NCI-H2029 (cell line): ENCODE measurements at places on chromosomes 16 and 17.

DNA sequence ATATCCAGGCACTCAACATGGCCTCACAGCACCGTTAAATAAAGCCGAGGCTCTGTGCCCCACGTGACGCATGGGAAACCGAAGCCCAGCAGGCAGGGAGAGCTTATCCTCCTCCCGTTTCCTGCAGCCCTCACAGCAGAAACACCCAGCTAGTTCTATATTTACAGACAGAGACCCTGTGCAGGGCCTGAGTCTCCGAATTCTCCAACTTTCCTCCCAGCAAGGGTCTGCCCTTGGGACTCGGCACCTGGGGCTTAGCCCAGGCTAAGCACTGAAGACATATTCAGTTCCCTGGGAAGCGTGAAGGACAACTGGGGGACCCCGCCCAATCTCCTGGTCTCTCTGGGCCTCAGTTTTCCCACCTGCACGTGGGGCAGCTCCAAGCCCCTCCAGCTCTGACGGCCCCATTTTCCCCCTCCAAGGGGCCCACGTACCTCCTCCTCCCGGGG is 29.2 kb downstream of the TRPV3 start:
- DNase-seq, result no peak

DNA sequence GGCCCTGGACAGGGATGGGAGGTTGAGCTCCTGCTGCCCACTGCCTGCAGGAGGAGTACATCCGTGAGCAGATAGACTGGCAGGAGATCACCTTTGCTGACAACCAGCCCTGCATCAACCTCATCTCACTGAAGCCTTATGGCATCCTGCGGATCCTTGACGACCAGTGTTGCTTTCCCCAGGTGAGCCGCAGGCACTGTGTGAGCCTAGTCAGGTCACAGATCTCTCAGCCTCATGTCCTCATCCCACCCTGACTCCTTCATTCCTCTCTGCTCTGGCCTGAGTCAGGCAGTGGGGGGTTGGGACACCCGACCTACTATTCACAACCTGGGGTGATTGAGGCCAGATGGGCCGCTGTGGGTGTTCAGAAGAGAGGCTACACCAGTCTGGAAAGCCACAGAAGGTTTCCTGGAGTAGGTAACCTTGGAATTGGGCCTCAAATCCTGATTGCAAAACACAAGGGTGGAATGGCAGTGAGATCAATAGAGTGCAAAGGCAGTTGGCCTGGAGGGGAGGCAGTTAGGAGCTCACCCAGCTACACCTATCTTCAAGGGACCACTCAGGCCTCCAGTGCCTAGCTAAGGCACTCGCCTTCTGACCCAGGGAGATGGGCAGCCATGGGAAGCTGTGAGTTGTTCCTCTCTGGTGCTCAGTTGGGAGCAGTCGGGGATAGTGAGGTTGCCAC is 29.7 kb downstream of the MYO15A start:
- DNase-seq, result no peak

DNA sequence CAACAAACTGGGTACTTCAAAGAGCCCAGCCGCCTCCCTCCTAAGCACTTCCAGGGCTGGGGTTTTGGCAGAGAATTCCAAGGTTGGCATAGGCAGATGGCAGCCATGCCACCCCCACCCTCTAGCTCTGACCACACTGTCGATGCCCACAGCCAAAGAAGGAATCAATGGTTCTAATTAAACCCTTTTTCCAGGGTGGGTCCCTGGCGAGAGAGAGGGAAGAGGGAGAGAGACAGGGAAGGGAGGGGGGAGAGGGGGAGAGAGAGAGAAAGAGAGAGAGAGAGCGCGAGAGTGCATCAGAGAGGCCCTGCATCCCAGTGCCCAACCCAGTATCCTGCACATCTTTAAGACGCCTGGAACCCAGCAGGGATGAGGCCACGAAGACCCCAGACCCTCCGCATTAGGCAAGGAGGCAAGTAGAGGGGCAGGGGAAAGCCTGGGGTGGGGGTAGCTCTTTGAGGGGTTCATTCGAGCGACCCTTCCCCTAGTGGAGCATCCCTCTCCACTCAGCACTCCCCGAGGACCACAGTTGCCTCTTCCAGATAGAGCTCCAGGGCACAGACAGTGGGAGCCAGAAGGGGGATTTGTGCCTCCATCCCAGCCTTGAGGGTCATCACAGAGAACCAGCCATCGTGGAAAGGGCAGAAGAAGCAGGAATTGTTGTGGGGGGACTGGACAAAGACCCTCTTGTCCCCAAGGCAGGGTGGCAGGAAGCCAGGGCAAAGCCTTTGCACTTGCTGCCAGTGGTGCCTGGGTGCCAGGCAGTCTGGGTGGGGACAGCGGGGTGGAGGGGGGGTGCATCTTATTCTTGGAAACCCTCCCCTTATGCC is 2.6 kb downstream of the SRCIN1 start:
- DNase-seq, result no peak

DNA sequence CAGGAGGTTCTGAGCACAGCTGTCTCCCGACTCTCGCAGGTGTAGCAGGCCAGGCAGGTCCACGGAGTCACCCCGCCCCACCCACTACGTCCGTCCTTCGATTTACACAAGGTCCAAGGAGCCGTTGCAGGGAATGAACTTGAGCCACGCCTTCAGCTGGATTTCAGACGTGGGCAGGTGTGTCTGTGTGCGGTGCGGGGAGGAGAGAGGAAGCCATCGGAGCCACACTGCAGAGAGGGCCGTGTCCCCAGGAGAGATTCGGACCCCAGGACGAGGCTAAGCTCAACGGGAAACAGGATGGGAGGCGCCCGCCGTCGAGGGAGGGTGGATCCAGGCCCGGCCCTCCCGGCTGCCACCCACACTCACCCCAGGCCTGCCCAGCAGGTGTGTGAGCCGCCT is 50.3 kb downstream of the RPH3AL start:
- DNase-seq, result no peak

GRCh38 chr16:49822649-49823370 is 33.1 kb downstream of the ZNF423 start:
- no peak for DNase-seq

GRCh38 chr17:67575325-67575724 is 142.4 kb upstream of the NOL11 start:
- DNase-seq, result peak; percentile 41

DNA sequence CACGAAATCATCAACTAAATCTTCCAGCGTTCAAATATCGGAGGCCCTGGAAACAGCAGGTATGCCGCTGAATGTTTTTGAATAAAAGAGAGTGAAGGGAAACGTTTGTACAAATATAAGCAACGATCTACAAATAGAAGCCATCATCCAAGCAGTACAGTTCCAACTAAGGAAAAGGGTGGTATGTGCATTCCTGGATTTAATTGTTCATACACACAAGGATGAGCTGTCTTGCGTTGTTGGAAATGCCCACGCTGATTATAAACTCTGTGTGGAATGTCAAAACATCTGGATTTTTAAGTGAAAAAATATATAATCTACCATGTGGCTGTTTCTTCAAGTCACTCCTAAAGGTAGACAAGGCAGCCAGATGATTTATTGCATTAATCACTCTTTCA is 191.8 kb upstream of the HSBP1 start:
- no peak for DNase-seq

DNA sequence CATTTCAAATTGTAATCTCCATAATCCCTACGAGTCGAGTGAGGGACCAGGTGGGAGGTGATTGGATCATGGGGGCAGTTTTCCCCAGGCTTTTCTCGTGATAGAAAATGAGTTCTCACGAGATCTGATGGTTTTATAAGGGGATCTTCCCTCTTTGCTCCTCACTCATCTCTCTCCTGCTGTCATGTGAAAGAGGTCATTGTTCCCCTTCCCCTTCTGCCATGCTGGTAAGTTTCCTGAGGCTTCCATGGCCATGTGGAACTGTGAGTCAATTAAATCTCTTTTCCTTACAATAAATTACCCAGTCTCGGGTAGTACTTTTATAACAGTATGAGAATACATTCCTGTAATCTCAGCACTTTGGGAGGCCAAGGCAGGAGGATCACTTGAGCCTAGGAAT is 76.7 kb upstream of the MARCHF10 start:
- DNase-seq, result no peak

GRCh38 chr17:81419886-81420768 is 24.9 kb downstream of the BAHCC1 start:
- DNase-seq, result no peak

DNA sequence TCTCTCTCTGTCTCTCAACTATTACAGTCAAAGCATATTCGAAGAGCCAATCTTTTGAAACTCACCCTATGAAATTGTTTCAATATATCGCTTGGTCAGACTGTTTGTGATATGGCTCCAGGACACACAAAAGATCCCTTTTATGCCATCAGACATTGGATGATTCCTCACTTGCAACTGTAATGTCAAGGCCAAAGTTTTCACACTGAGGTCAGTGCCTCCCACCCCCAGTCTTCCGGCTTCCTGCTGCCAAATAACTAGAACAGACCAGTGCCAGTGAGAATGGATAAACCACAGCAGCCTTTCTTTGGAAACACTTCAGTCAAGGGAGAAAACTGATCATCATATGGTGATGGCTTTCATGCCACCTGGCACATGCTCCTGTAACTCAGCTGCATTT is 321.9 kb upstream of the ZFHX3 start:
- no peak for DNase-seq

GRCh38 chr17:6660101-6660500 is 8.5 kb downstream of the C17orf100 start:
- DNase-seq, result no peak

GRCh38 chr16:65749506-65749905 is 617.0 kb upstream of the CDH5 start:
- no peak for DNase-seq
